ENCODE measurements at places on chromosomes 13 and 19.

- peak; percentile 83 for DNase-seq
Measured at GRCh38 chr19:17784201-17785008, 10.5 kb upstream of the B3GNT3 start.

DNA sequence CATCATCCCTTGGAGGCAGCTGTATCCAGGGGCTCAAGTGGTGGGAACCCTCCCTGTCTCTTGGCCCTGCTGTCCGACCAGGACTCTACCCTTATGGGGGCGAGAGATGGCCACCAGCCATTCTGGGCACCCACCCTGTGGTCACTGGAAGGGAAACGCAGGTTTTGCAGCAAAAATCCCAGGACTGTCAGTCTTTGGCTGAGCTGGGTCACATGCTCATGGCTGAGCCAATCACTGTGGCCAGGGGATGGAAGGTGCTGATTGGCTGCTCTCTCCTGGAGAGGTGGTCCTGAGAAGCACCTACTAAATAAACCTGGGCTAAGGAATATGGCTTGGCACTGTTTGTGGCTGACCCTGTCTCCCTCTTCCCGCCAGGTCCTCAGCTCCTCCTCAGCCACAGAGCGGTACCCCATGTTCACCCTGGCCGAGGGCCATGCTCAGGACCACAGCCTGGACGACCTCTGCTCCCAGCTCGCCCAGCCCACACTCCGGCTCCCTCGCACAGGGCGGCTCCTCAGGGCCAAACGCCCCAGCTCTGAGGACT, 8.9 kb downstream of the ATG4D start:
- no peak for DNase-seq

DNA sequence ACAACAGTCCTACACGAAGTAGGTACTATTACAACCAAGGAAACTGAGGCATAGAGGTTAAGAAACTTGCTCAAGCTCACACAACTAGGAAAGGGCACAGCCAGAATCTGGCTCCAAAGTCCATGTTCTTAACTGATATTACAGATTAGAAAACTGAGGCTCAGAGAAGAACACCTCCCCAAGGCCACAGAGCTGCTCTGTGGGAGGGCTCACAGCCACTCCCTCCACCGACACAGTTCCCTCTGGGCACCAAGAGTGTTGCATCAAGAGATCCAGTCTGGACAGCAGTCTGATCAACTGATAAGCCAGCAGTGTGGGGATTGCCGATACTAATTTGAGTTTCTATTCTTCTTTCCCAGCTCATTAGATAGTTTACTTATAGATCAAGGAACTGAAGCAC, 29.5 kb downstream of the SLC15A1 start:
- no peak for DNase-seq

GRCh38 chr13:44292545-44292944, 81.1 kb upstream of the SERP2 start:
- DNase-seq = no peak

- DNase-seq = no peak
Measured at GRCh38 chr13:50521831-50522149, 321.7 kb downstream of the DLEU7 start.

GRCh38 chr13:87810391-87810801, 139.2 kb downstream of the SLITRK5 start:
- no peak for DNase-seq

- no peak for DNase-seq
Measured at GRCh38 chr13:95254339-95254738, 46.9 kb downstream of the ABCC4 start.

DNA sequence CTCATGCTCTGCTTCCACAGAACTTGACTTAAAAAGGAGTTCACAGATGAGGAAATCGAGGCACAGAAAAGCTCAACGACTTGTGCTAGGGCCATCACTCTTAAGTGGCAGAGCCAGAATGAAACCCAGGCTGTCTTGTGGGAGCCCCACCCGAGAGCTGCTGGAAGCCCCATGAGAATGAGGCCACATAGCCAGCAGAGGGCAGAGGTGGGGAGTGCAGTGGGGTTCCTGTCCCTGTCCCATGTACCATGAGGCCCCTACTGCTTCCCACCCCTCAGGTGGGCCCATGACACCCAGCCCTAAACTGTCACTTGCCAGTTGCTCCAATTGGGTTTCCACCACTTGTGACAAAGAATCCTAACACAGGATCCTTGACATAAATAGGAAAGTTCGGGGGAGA, 175.9 kb downstream of the IRS2 start:
- peak; percentile 1 for DNase-seq

DNA sequence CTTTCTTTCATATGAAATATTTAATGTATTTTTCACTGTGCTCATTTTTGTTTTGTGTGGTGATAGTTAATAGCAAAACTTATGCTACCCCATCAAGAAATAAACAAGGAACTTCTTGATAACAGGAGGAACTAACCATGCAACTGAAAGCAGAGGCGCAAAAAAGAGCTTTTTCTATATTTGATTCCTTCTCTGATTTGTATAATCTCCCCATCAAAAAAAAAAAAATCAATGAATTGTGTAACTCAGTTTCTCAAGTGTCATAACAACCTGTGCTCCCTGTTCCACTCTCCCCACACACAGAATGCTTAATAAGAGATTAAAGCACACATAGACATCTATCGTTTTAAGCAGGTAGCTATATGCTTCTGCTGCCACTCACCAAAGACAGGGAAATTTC, 67.3 kb upstream of the MED4 start:
- no peak for DNase-seq

DNA sequence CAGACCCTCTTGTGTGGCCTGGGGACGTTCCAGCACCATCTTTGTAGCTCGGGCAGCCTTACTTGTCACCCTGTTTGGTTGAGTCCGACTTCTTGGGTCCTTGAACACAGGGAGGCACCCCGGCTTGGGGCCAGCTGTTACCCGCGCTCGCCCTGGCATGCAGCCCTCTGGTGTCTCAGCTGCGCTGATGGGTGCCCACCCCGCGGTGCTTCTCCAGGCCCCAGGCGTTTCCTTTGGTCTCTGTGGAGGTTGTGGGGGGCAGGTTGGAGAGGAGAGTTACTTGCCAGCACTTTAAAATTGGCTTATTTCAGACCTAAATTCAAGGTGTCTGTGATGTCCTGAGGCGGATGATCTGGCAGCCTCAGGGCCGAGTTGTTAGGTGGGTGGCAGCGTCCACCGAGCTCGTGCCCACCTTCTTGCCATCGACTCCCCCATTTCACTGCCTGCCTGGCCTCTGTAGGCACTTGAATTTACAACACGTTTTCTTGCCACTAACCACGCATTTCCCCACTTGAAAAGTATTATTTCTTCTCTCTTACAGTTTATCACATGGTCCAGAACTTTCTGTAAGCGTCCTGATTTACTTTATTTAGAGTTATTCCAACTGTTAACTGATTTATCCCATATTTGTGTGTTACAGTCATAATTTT, 16.9 kb downstream of the UBAC2 start:
- no peak for DNase-seq

- no peak for DNase-seq
Measured at GRCh38 chr13:37059848-37060192, 332 bp upstream of the SUPT20H start.

- no peak for DNase-seq
Measured at GRCh38 chr13:70795484-70795883, 687.2 kb upstream of the KLHL1 start.

GRCh38 chr13:46676378-46676725, 120.6 kb downstream of the ESD start:
- DNase-seq = no peak

- no peak for DNase-seq
Measured at GRCh38 chr19:7869910-7870511, 4.2 kb downstream of the PRR36 start.

DNA sequence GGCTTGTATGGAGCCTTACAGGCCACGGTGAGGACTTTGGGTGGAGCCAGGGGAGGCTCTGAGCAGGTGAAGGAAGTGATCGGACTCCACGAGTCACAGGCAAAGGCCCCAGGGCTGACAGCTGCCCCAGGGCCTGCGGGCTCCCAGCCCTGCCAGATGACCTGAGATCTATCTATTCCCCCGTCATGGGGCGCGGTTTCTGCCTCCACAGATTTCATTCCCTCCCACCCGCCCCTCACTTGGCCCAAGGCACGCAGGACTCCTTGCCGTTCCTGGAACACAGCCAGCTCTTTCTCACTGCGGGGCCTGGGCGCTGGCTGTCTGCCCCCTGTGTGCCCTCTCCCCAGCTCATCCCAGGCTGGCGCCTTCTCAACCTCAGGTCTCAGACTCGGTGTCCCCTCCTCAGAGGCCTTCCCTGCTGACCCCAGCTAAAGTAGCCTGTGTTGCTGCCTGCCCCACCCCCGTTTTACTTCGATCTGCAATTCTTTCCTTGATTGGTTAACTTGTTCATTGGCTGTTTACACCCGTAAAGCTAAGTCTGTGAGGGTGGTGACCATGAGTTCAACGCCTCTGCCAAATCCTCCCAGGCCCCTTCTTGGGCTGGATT, 13.9 kb upstream of the PAK4 start:
- DNase-seq = no peak

DNA sequence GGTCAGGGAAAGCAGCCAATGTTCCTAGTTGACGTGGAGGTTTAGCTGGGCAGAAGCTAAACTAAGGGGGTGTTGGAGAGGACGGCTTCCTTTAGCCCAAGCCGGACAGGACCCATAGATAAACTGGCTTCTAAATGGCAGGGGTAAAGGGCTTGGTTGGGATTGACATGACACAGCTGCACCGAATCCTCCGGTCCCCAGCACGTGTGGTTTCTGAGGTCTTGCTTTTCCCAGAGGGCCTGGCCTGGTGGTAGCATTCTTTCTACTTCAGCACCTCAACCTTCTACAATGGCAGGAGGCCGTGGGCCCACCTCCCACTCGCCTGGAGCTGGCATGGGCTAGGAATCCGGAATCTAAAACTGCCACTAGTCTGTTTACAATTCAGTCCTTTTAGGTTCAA, 163.0 kb downstream of the FGF9 start:
- no peak for DNase-seq

GRCh38 chr13:46210362-46211083, 1.2 kb upstream of the LRRC63 start:
- DNase-seq = no peak

DNA sequence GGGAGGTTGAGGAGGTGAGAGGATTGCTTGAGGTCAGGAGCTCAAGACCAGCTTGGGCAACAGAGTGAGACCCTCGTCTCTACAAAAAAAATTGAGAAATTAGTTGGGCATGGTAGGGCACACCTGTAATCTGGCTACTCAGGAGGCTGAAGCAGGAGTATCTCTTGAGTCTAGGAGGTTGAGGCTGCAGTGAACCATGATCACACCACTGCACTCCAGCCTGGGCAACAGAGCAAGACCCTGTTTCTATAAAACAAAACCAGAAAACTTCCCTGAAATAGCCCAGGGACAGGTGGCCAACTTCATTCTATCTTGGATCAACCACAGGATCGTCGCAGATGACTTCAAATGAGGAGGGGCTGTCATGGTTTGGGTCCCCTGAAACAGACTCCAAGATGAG, 28.7 kb downstream of the COLGALT1 start:
- DNase-seq = no peak

DNA sequence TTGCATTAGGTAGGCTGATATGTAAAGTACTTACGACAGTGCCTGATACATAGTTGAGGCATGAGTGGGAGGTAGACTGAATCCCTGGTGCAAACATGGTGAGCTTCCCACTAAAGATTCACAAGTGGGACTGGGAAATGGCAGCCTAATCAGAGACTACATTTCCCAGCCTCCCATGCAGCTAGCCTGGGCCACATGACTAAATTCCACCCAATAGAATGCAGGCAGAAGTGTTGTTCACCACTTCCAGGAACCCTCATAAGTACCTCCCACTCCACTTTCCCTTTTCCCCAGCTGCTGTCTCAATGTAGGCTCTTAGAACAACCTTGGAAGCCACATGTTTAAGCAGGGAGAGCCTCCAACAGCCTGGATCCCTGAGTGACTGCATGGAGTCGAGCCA, 104.9 kb downstream of the CACNA1A start:
- no peak for DNase-seq

GRCh38 chr13:109645831-109646230, 140.6 kb downstream of the IRS2 start:
- DNase-seq = no peak

- DNase-seq = no peak
Measured at GRCh38 chr13:23440821-23441618, 7.5 kb upstream of the SACS start.

GRCh38 chr19:3543150-3544057, 4.4 kb downstream of the TEKTIP1 start:
- no peak for DNase-seq

DNA sequence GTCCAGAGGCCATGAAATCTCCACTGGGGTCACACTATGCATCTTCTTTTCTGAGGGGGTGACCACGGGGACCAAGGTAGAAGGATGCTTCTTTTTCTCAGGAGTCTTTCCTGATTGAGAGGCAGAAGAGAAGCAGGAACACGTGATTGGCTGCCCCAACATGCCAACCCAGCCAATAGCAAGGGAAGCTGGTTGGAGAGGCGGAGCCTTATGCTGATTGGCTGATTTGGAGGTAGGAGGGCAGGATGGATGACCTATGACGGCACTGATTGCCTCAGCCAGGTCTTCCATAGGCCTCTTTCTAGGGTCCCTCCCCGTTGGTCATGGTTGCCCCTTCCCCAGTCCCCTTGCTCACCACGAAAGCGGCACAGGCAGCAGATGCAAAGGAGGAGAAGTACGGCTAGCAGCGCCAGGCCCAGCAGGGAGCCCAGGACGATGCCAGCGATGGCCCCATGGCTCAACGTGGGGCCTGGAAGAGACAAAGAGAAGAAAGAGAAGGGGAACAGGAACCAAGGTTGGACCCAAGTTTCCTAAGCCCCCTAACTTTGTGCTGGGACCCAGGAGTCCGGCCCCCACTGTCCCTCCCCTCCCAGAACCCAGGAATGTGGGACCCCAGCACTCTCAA, 8.0 kb downstream of the VSIG10L start:
- DNase-seq = no peak

GRCh38 chr19:10430505-10431253, 10.3 kb downstream of the PDE4A start:
- DNase-seq = no peak

DNA sequence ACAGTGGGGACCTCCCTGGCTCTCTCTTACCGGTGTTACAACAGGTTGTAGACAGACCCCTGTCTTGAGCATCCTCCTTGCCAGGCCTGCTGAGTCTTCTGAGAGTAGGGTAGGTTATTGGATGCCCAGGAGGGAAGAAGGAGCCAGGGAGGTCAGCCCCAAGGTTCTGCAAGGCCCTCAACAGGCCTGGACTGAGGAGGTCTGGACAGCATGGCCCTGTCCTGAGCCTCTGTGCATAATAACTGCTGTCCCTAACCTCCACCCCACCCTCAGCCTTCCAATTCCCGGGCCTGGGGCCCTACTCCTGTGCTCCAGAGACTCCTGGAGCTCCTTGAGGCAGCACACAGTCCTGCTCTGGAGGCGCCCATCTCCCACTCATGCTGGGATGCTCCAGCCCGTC, 336 bp downstream of the CD22 start:
- DNase-seq = peak; percentile 19

- DNase-seq = no peak
Measured at GRCh38 chr13:78596399-78596735, 7.0 kb downstream of the POU4F1 start.

GRCh38 chr19:18500799-18501198, 21.1 kb downstream of the ELL start:
- no peak for DNase-seq

- DNase-seq = no peak
Measured at GRCh38 chr19:23804676-23805075, 46.0 kb upstream of the ZNF681 start.

Data from GM12892 (cell line).